ENCODE measurements at places on chromosomes 4 and X. TPM values are rescaled to one million over a fixed set of nuclear protein-coding genes. Genes with fewer than 3 reads are reported as not detected.

The MAGEA2B gene
- not detected for total RNA-seq

The PNMA6F gene
- not detected for total RNA-seq

The IGSF1 gene
- total RNA-seq: not detected

The PHEX gene
- 32.6 TPM for total RNA-seq

The ZNF518B gene
- total RNA-seq: 13.0 TPM

The BEX4 gene
- total RNA-seq: 12.2 TPM

The PLA2G12A gene
- total RNA-seq: 23.6 TPM
